ENCODE measurements at places on chromosomes 16 and 17.
A peak's percentile ranks its signal among the peaks of the same experiment; 100 is the strongest.

DNA sequence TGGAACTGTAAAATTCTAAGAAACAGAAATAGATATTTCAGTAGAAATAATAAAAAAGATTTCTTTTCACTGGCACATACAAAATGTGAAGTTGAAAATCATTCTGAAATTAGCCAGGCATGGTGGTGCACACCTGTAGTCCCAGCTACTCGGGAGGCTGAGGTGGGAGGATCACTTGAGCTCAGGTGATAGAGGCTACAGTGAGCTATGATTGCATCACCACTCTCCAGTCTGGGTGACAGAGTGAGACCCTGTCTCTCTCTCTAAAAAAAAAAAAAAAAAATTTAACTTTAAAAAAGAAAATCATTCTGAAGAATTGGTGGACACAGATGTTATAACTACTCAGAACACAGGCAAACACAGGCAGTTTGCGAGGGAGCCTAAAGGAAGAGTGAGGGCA is 97.7 kb upstream of the FA2H start:
- no peak for DNase-seq

DNA sequence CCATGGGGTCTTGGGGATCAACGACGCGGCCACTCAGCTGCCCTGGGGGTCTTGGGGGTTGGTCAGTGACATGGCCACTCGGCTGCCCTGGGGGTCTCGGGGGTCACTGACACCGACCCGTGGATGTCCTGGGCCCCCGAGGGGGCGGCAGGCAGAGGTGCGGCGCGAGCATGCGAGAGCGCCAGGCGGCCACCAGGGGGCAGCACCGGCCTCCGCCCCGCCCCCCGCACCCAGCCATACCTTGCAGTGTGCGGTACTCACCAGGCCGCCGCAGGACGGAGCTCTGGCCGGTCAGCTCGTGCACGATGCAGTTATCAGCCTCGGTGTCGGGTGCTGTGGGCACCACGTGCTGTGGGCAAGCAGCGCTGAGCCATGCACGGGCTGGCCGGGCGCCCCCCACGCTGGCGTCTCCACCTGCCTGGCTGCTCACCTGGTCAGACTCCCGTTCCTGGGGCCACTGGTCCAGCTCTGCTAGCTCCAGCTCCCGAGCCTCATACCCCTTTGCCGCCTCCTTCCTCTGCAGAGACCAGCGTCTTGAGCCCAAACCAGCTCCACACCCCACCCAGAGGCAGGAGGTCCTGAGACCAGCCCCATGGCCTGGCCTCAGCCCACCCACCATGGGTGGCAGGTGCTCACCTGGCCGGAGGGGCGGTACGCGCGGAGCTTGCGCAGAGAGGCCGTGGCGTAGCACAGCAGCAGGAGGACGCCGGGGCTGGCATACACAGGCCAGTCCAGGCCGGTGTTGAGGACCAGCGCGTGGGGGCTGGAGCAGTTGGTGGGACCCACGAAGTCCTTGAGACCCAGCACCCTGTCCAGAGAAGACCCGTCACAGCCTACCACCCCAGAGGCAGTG is 31.2 kb downstream of the CTU2 start:
- DNase-seq: peak; percentile 41

GRCh38 chr17:32102646-32103186 is 39.6 kb upstream of the RHOT1 start:
- no peak for DNase-seq

GRCh38 chr16:61678182-61678581 is 358.1 kb downstream of the CDH8 start:
- DNase-seq: no peak

DNA sequence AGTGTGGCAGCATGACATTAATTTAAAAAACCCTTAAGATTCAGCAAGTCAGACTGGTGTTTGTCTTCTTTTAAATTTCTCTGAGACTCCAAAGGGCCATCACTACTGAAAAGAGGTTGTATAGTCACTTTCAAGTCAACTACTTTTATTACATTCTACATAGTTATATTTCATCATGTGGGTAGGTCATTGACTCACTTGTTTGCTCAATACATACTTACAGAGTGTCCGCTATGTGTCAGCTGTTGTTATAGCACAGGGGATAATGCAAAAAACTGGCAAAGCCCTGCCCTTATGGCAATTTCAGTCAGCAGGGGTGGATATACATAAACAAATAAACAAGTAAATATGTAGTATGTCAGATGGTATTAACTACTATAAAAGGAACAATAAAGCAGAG is 2.5 kb upstream of the MYH4 start:
- DNase-seq: no peak
